Naive B cell (primary cell): ENCODE measurements at places on chromosomes 7 and 10. TPM values are rescaled to one million over a fixed set of nuclear protein-coding genes. Genes with fewer than 3 reads are reported as not detected.

Gene RBP4
- polyA plus RNA-seq: not detected

Gene IRF5
- polyA plus RNA-seq: 78.0 TPM

Gene RBP3
- polyA plus RNA-seq: not detected

Gene HABP2
- polyA plus RNA-seq: not detected

Gene C10orf53
- polyA plus RNA-seq: not detected

Gene EIF3B
- polyA plus RNA-seq: 69.6 TPM

Gene GPR158
- not detected for polyA plus RNA-seq

GRCh38 chr10:16626697-16627096 is 105.0 kb upstream of the C1QL3 start:
- no peaks in the 10 kb centered on the region for H3K27me3 ChIP-seq
- no peak for DNase-seq
- H3K27ac ChIP-seq: peak overlapping the region; percentile 57
- peaks cover 36% of the 10 kb centered on the region for H3K36me3 ChIP-seq
- H3K4me3 ChIP-seq: no peak overlapping the region
- H3K4me1 ChIP-seq: peaks cover 5% of the 10 kb centered on the region

- H3K27ac ChIP-seq: no peak overlapping the region
- no peaks in the 10 kb centered on the region for H3K4me1 ChIP-seq
- DNase-seq: no peak
- peaks cover 15% of the 10 kb centered on the region for H3K27me3 ChIP-seq
Measured at GRCh38 chr10:44376472-44377099, 8.3 kb downstream of the CXCL12 start.

- H3K4me3 ChIP-seq: no peak overlapping the region
- no peak for DNase-seq
- no peaks in the 10 kb centered on the region for H3K36me3 ChIP-seq
- no peak overlapping the region for H3K27ac ChIP-seq
Measured at GRCh38 chr10:75202321-75203045, 8.1 kb upstream of the VDAC2 start.

- no peak for DNase-seq
- peaks cover 16% of the 10 kb centered on the region for H3K4me1 ChIP-seq
- no peaks in the 10 kb centered on the region for H3K27me3 ChIP-seq
- H3K36me3 ChIP-seq: peaks cover 44% of the 10 kb centered on the region
Measured at GRCh38 chr7:620056-620455, 100.4 kb upstream of the PDGFA start.

DNA sequence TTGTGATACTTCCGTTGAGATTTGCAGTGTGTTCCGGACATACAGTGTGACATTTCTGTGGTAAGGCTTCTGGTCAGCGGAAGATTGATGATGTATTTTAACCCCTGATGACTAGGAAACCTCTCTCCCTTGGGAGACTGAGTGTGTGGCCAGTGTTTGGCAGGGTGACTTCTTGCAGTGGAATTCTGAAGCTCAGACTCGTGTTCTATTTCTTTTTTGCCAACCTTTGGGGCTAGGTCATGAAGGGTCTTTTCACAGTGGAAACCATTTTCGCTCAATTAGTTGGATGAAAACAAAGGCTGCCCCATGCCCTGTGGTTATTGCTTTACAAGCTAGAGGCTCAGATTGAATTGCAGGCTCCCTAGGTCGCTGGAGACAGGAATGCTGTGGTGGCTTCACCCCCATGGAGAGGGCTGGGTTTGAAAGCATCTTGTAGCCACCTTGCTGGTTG is 288.9 kb downstream of the BBS9 start:
- H3K27ac ChIP-seq: no peak overlapping the region
- DNase-seq: no peak
- H3K4me3 ChIP-seq: no peak overlapping the region
- H3K4me1 ChIP-seq: peaks cover 6% of the 10 kb centered on the region
- H3K36me3 ChIP-seq: no peaks in the 10 kb centered on the region

- no peaks in the 10 kb centered on the region for H3K36me3 ChIP-seq
- H3K4me3 ChIP-seq: no peak within 1 kb of the TSS
- DNase-seq: no peak
- H3K27me3 ChIP-seq: peaks cover 6% of the 10 kb centered on the region
Measured at GRCh38 chr10:103458720-103459119, at the start of gene CALHM1. Gene CALHM1 (minus strand): TSS chr10:103458900. CDS start chr10:103458751, 149 bp downstream.

GRCh38 chr10:64798297-64798696 is 1277.1 kb downstream of the REEP3 start:
- no peaks in the 10 kb centered on the region for H3K27me3 ChIP-seq
- H3K27ac ChIP-seq: no peak overlapping the region
- no peaks in the 10 kb centered on the region for H3K36me3 ChIP-seq

DNA sequence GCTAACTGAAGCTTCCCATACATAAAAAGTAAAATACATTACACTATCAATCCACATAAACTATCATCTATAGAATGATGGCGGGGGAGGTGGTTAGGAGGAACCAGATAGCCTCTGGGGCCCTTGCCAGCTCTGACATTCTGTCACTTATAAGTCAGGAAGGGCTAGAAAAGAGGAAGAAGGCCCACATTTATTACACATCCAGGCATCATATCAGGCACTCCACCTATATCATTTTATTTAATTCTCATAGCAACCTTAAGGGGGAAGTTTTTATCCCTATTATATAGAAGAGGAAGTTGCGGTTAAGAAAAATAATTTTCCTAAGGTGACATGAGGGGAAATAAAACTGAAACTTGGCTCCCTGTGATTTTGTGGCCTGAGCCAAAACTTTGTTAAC is 29.9 kb downstream of the HEPACAM2 start:
- no peak overlapping the region for H3K4me3 ChIP-seq
- peaks cover 8% of the 10 kb centered on the region for H3K4me1 ChIP-seq
- H3K27me3 ChIP-seq: peaks cover 20% of the 10 kb centered on the region
- H3K36me3 ChIP-seq: no peaks in the 10 kb centered on the region
- no peak for DNase-seq

- H3K27me3 ChIP-seq: no peaks in the 10 kb centered on the region
- DNase-seq: no peak
- H3K4me3 ChIP-seq: no peak overlapping the region
- peaks cover 5% of the 10 kb centered on the region for H3K36me3 ChIP-seq
- H3K4me1 ChIP-seq: peaks cover 47% of the 10 kb centered on the region
Measured at GRCh38 chr7:130095812-130096211, 25.5 kb downstream of the KLHDC10 start.

GRCh38 chr7:129615018-129615417 is 3.5 kb downstream of the NRF1 start:
- H3K27ac ChIP-seq: peak overlapping the region; percentile 13
- H3K36me3 ChIP-seq: no peaks in the 10 kb centered on the region
- DNase-seq: no peak

DNA sequence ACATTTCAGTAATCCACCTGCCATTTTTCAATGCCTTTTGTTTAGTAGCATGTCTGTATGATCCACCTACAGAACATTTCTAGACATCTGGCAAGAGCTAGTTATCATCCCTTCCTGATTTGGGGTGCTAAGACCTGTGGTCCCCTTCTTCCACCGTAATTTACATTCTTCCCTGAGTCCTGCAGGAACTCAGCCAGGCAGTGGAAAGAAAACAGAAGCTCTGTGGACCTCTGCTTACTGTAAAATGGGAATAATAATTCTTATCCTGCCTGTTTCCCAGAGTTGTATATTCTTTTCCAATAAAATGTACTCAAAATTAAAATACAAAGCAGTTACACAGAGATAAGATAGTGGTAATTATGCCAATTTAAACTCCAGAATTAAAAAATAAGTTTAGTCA is 126.9 kb downstream of the TCF7L2 start:
- no peak for DNase-seq
- H3K36me3 ChIP-seq: no peaks in the 10 kb centered on the region
- H3K27me3 ChIP-seq: no peaks in the 10 kb centered on the region
- H3K4me3 ChIP-seq: no peak overlapping the region
- H3K4me1 ChIP-seq: no peaks in the 10 kb centered on the region
- H3K27ac ChIP-seq: no peak overlapping the region

GRCh38 chr7:56537952-56538351 is 421.7 kb upstream of the NUPR2 start:
- no peak for DNase-seq
- H3K27me3 ChIP-seq: no peaks in the 10 kb centered on the region
- H3K36me3 ChIP-seq: peaks cover 22% of the 10 kb centered on the region
- H3K4me3 ChIP-seq: no peak overlapping the region
- no peaks in the 10 kb centered on the region for H3K4me1 ChIP-seq

GRCh38 chr7:119197877-119198527 is 973.5 kb downstream of the ANKRD7 start:
- no peak overlapping the region for H3K4me3 ChIP-seq
- DNase-seq: no peak
- no peaks in the 10 kb centered on the region for H3K4me1 ChIP-seq
- H3K27me3 ChIP-seq: peaks cover 3% of the 10 kb centered on the region
- H3K36me3 ChIP-seq: no peaks in the 10 kb centered on the region

DNA sequence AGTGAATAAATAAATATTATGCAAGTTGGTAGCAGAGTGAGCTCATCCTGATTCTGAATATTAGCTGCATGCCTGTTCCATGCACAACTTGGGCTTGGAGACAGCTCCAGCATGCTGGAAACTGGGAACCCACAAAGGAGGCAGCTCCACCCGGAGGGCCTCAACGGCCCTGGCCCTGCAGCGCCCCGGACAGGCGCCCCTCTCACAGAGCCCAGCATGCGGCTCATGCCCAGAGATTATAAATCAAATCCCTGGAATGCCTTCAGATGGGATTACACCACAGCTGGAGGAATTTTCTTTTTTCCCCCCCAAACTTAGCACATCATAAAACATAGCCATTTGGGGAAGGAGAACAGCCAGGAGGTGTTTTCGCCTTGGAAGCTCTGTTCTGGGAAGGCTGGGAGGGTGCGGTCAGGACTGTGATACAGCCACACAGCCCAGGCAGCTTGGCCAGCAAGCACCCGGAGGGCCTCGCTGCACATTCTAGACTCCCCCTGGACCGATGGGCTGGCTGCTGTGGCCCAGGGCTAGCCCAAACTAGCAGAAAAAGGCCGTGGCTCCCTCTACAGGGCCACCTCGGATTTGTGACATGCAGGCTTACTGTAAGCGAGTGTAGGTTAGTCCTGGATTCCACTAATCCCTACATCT is 102.4 kb downstream of the PTPN20 start:
- H3K27ac ChIP-seq: no peak overlapping the region
- no peak for DNase-seq
- H3K4me1 ChIP-seq: no peaks in the 10 kb centered on the region
- H3K27me3 ChIP-seq: peaks cover 6% of the 10 kb centered on the region
- H3K4me3 ChIP-seq: no peak overlapping the region

GRCh38 chr7:32428546-32428945 is 61.6 kb downstream of the LSM5 start:
- peaks cover 16% of the 10 kb centered on the region for H3K36me3 ChIP-seq
- H3K27me3 ChIP-seq: peaks cover 62% of the 10 kb centered on the region
- DNase-seq: no peak
- H3K4me1 ChIP-seq: no peaks in the 10 kb centered on the region
- H3K27ac ChIP-seq: peak overlapping the region; percentile 38

DNA sequence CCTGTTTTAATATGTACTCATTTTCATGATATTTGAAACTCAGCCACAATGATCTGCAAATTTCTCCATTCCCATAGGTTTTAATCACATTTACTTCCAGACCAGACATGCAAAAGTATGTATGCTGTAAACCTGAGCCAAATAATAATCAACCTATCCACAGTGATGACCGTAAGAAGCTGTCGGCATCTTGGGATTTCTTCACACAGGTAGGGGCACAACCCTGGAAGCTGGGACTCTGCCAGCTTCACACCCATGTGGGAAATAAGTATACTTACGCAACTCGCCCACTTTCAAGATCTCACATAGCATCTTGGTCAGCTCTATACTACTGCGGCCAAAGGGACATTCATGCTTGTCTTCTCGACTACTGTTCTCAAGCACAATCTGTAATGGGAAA is 352.3 kb downstream of the ELMO1 start:
- H3K4me3 ChIP-seq: no peak overlapping the region
- no peaks in the 10 kb centered on the region for H3K27me3 ChIP-seq
- H3K4me1 ChIP-seq: peaks cover 6% of the 10 kb centered on the region
- H3K27ac ChIP-seq: no peak overlapping the region
- H3K36me3 ChIP-seq: peaks cover 65% of the 10 kb centered on the region
- no peak for DNase-seq

DNA sequence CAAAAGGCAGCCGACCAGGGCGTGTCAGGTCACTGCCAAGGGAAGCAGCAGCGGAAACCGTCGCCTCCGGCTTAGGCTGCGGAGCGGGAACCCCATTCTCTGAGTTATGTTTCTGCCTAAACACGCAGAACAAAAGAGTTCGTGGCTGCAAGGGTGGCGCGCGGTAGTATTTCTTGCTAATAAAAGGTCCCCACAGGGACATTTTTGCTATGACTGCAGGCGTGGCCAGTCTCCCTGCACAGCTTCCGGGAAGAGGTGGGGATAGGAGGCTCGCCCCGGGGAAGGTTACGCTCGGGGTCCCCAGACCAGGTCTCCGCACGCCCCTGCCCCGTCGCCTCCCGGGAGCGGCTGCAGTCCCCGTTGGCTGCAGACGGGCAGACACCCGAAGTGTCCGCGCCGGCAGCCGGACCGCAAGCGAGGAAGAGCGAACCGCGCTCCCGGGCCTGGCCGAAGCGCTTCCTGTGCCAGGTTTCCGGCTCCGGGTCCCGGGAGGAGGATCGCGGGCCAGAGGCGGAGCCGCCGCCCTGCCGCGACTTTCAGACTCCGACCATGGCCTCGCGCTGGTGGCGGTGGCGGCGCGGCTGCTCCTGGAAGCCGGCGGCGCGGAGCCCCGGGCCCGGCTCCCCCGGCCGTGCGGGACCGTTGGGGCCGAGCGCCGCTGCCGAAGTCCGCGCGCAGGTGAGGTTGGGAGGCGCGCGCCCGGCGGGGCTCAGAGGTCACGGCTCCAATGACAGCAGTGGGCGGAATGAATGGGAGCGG is at the start of gene PDSS1:
Gene PDSS1 (plus strand): TSS at position 539 of the 759 bp plus-strand sequence. CDS start 11 bp downstream, at position 550.
- H3K4me1 ChIP-seq: peaks cover 27% of the 10 kb centered on the region
- H3K36me3 ChIP-seq: no peaks in the 10 kb centered on the region
- H3K27me3 ChIP-seq: no peaks in the 10 kb centered on the region
- DNase-seq: peak; percentile 50

- peak overlapping the region; percentile 12 for H3K27ac ChIP-seq
- H3K4me1 ChIP-seq: no peaks in the 10 kb centered on the region
Measured at GRCh38 chr7:45717537-45718235, 143.5 kb downstream of the ADCY1 start.

GRCh38 chr7:125563964-125564529 is 634.4 kb upstream of the POT1 start:
- DNase-seq: no peak
- no peaks in the 10 kb centered on the region for H3K4me1 ChIP-seq
- no peaks in the 10 kb centered on the region for H3K27me3 ChIP-seq
- no peaks in the 10 kb centered on the region for H3K36me3 ChIP-seq
- H3K27ac ChIP-seq: no peak overlapping the region

DNA sequence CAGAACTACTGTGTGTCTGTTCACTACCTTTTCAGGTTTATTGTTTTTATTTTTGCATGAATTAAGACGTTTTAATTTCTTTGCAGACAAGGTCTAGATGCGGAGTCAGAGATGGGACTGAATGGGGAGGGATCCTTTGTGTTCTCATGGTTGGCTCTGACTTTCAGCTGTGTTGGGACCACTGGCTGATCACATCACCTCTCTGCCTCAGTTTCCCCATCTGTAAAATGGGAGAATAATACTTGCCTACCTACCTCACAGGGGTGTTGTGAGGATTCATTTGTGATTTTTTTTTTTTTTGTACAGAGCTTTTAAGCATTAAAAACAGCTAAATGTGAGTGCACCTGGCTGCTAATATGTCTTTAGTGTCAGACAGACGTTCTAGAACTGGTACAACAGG is 34.4 kb downstream of the PRF1 start:
- H3K36me3 ChIP-seq: no peaks in the 10 kb centered on the region
- H3K27ac ChIP-seq: no peak overlapping the region
- H3K4me3 ChIP-seq: no peak overlapping the region
- H3K27me3 ChIP-seq: no peaks in the 10 kb centered on the region

GRCh38 chr10:70432561-70433263 is 8.8 kb downstream of the NODAL start:
- no peak overlapping the region for H3K27ac ChIP-seq
- no peaks in the 10 kb centered on the region for H3K27me3 ChIP-seq
- H3K36me3 ChIP-seq: peaks cover 7% of the 10 kb centered on the region
- H3K4me1 ChIP-seq: peaks cover 15% of the 10 kb centered on the region
